Stimulated activated CD8-positive, alpha-beta memory T cell treated with anti-CD3 and anti-CD28 coated beads, Interleukin-4, amount 100 ng/mL, for 4 hours (primary cell): ENCODE measurements at places on chromosomes 11 and 22.
A peak's percentile ranks its signal among the peaks of the same experiment; 100 is the strongest.

- no peak for DNase-seq
Measured at GRCh38 chr11:13962562-13963168, at the start of gene SPON1. TSS of gene SPON1 (plus strand) at chr11:13962723. CDS start at chr11:13962905, 182 bp downstream.

DNA sequence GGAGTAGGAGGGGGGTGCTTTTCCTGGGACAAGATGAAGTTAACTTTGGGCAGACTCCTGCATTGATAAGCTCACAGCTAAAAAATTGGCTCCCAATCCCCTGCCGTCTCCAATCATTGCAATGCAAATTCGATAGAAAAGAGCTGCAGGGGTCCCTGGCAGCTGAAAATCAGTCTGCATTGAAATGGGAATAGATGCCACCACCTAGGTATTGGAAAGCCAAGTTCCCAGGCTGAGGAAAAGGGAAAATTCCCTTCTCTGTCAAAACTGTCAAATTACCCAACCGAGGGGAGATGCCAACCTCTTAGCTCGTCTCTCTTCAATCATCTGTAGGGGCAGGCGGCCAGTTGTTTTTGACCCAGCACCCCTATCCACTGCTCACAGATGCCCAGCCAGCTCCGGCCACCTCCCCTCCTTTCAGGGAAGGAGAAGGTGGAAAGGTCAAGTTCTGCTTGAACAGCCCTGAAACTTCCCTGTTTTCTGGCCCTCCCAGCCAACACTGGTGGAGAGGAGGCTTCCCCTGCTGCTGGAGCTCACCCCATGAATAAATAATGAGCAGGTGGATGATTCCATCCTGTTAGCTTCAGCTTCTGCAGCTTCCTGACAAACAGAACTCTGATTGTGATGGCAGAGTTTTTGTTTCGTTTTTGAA is 916.3 kb downstream of the TBC1D22A start:
- DNase-seq = no peak

- no peak for DNase-seq
Measured at GRCh38 chr11:44731685-44732430, 5.1 kb downstream of the TSPAN18 start.

DNA sequence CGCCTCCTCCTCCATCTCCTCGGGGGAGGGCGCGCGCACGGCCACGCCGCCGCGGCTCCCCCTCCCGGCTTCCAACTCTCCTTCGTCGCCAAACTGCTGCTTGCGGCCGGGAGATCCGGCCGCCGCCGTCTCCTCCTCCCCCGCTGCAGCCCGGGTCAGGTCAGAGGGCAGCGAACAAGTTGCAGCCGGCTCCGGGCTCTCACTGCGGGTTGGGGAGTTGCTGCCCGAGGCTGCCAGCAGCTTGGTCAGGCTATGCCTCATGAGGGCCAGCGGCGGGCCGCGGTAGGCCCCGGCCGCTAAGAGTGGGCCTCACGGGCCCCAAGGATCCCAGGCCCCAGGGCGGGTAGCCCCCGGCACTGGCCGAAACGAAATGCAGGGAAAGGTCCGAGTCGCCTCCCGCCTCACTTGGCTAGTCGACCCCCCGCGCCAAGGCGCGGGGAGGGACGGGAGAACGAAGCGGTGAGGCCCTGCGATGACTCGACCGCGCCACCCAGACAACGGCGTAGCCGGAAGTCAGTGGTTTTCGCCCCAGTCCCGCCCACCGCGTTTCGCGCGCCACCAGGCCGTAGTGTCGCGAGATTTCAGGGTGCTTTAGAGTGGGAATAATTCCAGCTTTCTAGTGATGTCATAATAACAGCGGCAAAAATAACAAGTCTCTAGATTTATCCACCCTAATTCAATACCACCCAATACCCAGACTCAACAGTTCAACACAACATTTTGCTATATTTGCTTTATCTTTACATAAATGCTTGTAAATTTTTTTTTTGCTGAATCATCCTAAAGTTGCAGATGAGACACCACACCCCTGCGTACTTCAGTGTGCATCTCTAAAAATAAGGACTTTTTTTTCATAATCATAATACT is at the start of gene CREBZF:
Gene CREBZF, minus strand, starts transcription at position 515 of the 867 bp plus-strand sequence. Its CDS starts 254 bp downstream, at position 261.
- DNase-seq = peak; percentile 88

DNA sequence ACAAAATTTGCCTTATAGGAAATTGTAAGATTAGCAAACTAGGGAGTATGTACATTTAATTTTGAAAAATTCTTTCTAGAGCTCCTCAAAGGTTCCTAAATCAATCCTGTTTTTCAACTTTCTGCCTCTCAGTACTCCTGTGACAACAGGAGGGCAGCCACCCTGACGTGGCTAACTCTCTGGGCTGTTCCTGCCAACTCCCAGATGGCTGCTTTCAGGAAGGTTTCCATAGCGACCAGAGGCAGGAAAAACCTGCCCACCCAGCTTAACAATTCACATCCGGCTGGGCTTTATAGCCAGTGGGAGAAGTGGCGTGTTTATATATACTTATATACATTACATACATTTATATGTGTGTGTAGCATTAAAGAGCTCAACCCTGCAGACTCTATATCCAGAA is 26.5 kb downstream of the SGSM3 start:
- no peak for DNase-seq

GRCh38 chr11:81725701-81726100 is 1008.0 kb downstream of the FAM181B start:
- no peak for DNase-seq

GRCh38 chr11:112223121-112223520 is 3.1 kb upstream of the PTS start:
- no peak for DNase-seq

DNA sequence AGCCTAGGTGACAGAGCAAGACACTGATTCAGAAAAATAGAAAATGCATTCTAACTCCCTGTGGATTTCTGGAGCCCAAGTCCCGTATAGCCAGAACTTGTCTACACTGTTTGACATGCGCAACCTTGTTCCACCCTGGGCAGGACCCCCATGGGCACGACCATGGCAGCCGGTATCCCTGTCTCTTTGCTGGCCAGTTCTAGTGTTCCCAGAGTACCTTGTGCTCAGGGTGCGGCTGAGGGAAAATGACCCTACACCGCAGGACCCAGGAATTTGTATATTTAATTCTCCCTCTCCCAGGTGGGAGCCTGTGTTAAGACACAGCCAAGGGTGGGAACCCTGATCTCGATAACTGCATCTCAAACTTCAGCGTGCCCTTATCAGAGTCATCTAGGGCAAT is 36.7 kb upstream of the RIC3 start:
- DNase-seq = no peak

DNA sequence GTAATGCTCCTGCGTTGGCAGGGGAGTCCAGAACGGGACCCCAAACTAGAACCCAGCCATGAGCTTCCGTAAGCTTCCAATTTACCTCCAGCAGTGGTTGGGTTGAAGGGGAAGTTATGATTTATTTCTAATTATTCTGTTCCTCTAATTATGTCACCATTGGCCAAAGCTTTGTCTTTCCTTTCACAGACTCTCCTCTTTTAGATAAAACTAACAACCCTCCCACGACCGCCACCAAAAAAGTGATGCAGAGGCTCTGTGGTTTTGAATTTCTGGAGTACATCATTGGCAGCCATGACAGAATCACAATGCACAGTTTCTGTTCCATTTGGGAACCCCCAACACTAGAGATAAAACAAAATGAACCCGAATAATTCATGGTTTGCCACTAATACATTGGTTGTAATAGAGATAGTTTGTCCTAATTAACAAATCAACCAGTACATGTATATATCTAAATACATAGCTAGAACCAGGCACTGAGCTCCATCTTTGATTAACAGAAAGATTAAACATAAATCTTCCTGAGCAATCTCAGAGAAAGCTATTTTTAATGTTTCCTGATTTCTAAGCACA is 64.3 kb downstream of the ETS1 start:
- DNase-seq = no peak

- no peak for DNase-seq
Measured at GRCh38 chr11:10594407-10594806, 25.9 kb upstream of the LYVE1 start.

DNA sequence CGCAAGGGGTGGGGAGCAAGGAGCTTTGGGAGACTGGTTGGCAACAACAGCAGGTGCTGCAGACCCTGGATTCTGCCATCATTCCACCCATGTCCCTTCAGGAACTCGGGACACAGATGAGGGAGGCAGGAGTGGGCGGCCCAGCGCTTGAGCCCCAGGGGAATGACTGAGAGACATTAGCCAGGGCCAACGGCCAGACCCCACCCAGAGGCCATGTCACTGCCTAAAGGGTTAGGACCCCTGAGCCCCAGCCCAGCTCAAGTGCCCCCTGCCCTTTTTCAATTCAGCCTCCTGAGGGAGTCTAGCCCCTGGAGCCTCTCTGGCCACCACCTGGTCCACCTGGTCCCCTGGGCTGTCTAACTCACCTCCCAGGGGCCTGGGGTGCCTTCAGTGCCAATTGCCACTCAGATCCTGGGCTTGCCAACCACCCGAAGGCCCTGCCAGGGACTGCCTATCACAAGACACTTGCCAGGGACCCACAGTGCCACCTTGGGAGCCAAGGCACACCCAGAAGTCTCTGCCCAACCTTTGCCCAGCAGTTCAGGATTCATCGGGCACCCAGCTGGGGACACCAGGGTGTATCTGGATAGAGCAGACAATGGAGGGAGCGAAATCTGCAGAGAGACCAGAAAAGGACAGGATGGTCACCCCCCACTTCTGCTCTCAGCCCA is 16.6 kb downstream of the MFNG start:
- no peak for DNase-seq

GRCh38 chr22:49604732-49605302 is 222.9 kb downstream of the BRD1 start:
- no peak for DNase-seq

DNA sequence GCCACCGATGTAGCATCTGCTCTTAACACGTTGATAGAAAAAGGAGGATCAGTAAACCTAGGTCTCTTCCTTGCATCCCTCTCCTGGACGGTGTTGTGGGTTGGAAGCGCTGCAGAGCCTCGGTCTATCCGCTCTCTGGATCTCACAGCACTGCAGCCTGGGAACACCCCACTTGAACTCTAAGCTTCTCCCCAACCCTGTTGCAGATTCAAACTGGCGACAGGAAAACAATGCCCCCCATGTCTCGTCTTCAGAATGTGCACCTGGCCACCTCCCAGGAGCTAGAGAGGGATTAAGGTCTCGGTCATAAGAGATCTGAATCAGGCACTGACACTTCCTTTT is 454 bp downstream of the TMEM218 start:
- no peak for DNase-seq

DNA sequence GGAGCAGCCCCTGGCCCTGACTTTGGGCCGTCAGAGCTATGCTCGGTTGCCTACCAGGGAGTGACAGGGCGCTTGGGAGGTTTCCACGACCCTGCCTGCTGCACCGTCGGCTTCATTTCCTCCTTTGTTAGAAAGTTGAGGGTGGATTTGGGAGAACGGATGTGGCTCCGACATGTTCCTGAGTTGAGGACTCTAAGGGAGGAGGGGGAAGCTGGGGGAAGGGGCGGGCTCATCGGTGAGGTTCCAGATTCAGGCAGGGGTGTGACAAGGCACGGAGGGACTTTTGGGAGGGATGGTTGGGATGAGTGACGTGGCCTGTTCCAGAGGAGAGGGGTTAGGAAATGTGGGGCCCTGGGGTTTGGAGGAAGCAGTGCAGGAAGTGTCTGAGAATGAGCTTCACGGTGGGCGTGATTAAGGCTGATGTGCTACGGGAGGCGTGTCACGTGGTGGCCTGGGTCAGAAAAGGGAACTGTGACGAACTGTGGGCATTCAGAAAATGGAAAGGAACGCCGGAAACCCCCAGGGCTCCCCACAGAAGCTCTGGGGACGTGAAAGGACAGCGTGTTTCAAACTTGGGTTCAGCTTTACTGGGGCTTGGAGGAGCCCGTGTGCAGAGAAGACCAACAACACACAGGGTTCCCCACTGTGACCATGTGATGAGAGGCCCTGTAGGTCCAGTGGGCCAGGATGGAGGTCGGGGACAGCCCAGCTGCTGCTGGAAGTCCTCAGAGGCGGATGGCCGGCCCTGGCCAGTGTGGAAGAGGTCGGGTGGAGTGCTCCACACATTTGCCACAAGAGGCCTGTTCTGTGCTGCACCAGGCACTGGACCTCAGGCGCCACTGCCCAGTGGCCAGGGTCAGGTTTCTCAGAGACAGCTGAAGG is 2.8 kb downstream of the PARVB start:
- peak; percentile 70 for DNase-seq

DNA sequence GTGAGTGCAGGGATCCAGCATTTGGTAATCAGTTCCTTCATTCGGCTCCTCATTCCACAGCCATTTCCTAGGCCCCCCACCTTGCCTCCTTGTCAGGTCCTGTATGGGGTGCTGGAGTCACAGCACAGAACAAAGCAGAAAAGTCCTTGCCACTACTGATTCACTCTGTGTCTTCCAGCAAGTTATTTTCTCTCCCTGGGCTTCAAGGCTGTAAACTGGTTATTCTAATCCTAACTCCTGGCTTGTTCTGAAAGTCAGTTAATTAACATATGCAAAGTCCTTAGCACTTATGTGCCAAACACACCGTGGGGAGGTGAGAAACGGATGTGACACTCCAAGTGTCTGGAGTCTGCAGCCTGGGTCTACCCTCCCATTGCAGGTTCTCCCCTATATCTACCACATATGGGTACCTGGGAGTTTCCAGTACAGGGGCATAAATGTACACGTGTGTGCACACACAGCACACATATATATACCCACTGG is 30.6 kb upstream of the PDE2A start:
- DNase-seq = no peak

- no peak for DNase-seq
Measured at GRCh38 chr22:43402128-43402527, 9.7 kb upstream of the MPPED1 start.

DNA sequence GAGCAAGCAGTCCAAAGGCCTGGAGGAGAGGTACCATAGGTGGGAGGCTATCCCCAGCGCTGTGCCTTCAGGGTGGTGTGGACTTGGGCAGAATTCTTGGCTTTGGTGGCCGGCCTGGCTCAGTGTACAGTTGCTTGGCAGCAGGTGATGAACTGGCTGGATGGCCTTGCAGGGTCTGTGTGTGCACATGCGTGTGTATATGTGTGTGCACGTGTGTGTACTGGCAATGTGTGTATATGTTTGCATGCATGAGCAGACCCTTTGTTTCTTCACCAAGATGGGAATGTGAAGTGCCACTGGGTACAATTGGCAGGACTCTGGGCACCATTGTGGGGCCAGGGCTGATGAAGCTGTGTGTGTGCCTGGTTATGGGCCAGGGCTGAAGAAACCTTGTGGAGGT is 53.0 kb downstream of the CEP164 start:
- DNase-seq = no peak

GRCh38 chr11:90493379-90493778 is 270.5 kb upstream of the CHORDC1 start:
- no peak for DNase-seq

DNA sequence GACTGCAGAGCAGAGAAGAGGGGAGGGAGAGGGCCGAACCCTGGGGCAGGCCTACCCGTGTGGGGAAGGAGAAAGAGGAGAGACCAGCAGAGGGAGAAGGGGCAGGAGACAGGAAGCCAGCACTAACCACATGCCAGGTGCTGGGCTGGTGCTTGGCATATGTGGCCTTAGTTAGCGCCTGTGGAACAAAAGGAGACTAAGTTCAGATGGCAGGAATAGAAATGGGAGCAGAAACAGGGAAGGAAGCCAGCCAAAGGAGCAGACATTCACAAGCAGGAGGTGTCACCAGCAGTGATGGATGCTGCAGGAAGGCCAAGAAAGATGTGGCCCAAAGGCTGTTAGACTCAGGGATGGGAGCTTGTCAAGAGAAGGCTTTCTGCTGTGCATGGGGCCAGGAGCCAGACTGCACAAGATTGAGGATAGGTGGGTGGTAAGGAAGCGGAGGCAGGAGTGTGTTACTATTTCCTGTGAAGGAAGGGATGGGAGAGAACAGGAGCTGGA is 26.7 kb downstream of the TREH start:
- DNase-seq = no peak

GRCh38 chr22:30806391-30806861 is 111.8 kb downstream of the OSBP2 start:
- DNase-seq = no peak

GRCh38 chr11:20203831-20204230 is 43.6 kb upstream of the DBX1 start:
- no peak for DNase-seq
